ENCODE measurements at places on chromosomes 3 and 15.

- DNase-seq: no peak
Measured at GRCh38 chr3:73685061-73685460, 60.3 kb upstream of the PDZRN3 start.

DNA sequence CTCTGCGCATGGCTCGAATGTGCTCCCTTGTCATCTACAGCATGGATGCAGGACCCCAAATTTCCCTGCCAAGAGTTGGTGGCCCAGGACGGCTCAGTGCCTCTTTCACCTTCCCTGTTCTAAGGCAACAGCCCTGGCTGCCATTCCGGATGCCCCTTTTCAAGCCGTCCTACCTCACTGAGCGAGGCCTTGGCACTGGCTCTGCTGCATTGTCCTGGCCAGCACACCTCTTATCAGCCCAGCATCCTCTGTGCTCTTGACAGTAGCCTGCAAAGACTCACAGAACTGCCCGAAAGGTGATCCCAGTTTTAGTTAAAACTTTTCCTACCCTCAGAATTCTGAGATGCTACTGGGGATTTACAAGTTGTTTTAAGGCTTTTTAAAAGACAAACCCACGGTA is 122.0 kb downstream of the MECOM start:
- DNase-seq: no peak

DNA sequence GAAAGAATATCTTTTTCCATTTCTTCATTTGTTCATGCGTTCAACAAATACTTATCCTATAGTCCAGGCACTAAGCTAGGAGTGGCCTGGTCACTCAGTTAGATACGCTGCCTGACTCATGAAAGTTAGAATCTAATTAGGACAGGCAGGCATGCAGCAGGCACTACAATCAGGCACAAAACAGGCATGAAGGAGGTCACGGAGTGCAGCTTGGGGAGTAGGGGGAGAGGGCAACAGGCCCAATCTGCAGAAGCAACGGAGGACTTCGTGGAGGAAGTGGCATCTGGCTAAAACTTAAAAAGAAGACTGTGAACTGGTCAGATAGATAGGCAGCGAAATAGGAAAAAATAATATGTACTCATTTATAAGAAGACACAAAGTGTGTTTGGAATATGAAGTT is 420.9 kb downstream of the MAGI1 start:
- no peak for DNase-seq

DNA sequence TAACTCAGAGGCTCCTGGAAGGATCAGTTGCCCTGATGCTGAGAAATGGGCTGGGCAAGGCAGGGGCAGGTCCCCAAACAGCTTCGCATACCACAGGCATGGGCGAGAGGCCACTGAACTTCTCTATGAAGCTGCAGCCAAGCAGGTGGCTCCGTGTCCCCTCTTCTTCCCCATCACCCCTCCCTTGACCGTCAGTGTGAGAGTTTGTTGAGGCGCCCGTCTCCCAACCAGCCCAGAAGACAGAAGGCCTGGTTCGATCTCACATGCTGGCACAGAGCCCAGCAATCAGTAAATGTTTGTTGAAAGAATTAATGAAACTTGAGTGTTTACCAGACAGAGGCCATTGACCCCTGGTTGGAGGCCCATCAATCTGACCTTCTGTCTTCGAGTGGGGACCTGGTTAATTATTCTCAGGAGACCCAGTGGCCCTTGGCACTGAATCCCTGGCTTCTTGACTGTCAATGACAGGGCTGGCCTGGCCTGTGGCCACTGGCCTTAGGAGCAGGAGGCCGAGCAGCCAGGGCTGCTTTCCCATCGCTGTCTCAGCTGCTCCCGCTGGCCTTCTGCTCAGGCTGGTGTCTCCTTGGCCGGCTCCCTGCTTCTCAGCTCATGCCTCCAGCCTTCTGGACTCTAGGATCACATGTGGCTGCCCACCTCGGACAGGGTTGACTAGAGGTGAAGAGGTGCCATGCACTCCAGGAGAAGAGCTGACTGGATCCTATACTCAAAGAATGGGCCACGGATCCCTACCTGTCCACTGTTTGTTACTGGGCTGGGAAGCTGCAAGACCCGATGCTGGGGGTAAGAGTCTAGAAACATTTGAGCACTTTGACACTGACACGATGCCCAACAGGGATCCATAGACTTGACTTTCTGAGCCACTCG is 113.4 kb downstream of the ASB7 start:
- DNase-seq: no peak

All from activated CD4-positive, alpha-beta T cell treated with anti-CD3 and anti-CD28 coated beads, Interleukin-2, amount 10 ng/mL, durations not matched to agents 7 days and 5 days (primary cell).